Activated T-cell treated with anti-CD3 and anti-CD28 coated beads, Interleukin-2, amount 50 U/mL, for 72 hours (primary cell): ENCODE measurements at places on chromosomes 2 and 18. TPM values are rescaled to one million over a fixed set of nuclear protein-coding genes. Genes with fewer than 3 reads are reported as not detected.
A peak's percentile ranks its signal among the peaks of the same experiment; 100 is the strongest.

Gene MALL
- total RNA-seq = 0.17 TPM

Gene ALK
- total RNA-seq = not detected

DNA sequence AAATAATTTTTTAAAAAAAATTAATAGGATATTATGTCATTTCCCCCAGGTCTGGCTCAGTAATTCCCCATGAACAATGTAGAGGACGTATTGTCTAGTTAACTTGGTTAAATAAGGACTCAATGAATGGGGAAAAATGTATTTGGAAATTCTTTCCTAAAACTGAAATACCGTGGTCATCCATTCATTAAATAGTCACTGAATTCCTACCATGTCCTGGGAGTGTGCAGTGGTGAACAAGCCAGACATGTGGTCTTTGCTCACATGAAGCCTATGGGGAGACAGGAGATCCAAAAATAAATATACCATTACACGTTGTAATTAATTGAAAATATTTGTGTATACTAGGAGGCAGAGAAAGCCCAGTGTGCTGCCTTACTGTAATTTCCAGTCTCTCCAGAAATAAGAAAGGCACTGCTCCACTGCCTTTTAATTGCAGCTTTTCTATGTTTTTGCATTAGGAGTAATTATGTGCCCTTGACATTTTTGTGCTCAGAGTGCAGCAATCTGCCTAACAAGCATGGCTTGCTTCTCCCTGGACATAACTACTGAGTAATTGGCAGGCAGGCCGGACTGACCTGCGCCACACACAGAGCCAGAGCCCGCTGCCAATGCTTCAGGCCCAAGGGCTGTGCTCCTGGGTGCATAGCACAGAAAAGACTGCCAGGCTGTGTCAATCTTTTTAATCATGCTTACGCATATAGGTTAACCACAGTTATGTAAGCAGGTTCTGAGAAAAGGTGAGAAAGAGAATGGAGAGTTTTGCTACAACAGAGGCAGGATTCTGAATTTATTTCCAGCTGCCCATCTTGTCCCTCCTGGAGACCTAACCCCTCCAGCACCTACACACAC lies 22.2 kb upstream of the TTC39C start:
- DNase-seq = peak; percentile 65

Gene TUBA4B
- total RNA-seq = not detected

Gene LONRF2
- total RNA-seq = 0.25 TPM

DNA sequence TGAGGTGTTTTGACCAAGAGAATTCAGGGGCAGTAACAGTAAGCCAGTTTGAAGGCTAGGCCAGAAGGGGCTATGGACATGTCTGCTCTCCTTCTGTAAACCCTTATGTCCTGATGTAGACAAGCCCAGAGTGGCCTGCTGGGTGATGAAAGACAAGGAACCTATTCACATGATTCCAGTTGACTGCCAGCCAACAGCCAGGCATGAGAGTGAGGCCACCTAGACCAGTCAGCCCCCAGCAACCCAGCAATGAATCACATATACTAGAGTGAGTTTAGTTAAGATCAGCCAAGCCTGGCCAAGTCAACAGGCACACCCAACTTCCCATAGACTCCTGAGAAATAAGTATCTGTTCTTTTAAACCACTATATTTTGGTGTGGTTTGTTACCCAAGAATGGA lies 1889.7 kb upstream of the CELF4 start:
- DNase-seq = no peak

Gene RTTN
- total RNA-seq = 27.6 TPM

GRCh38 chr18:6781796-6782195 lies 52.3 kb downstream of the ARHGAP28 start:
- DNase-seq = no peak

DNA sequence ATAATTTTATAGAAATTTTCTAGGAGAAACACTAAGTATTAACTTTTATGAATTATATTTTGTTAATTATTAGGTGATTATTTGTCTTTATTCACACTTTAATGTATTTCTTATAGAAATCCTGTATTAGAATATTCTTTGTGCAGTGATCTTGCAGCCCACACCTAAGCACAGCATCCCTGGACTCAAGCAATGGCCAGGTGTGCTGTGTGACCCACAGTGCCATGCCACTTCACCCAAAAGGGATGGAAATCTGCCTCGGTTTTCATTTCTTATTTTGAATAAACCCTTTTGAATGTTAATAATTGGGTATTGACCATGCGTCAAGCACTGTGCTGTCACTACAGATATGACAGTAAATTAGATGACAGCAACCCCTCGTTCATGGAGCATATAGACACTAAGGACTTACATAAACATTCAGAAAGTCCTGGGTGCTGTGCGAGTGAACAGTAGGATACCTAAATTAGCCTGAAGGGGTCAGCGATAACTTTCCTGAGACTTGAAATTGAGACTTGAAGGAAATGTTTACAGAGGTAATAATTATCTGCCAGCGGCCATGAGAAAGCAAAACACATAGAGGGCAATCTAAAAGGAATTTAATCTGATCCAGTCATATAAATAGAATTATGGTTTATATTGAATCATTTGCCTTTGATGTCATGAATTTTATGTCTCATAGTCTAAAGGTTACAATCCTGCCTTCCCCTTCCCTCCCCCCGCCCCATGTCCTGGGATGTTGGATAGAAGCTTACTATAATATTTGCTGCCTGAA lies 52.7 kb upstream of the CALCRL start:
- no peak for DNase-seq

GRCh38 chr2:215377283-215377682 lies 58.6 kb downstream of the FN1 start:
- no peak for DNase-seq
